ENCODE measurements at places on chromosomes 16 and 17.

GRCh38 chr16:28974007-28974436 lies 556 bp upstream of the SPNS1 start:
- DNase-seq: no peak

- no peak for DNase-seq
These were observed 10.2 kb downstream of the RAB11FIP4 start for GRCh38 chr17:31401456-31402254.

DNA sequence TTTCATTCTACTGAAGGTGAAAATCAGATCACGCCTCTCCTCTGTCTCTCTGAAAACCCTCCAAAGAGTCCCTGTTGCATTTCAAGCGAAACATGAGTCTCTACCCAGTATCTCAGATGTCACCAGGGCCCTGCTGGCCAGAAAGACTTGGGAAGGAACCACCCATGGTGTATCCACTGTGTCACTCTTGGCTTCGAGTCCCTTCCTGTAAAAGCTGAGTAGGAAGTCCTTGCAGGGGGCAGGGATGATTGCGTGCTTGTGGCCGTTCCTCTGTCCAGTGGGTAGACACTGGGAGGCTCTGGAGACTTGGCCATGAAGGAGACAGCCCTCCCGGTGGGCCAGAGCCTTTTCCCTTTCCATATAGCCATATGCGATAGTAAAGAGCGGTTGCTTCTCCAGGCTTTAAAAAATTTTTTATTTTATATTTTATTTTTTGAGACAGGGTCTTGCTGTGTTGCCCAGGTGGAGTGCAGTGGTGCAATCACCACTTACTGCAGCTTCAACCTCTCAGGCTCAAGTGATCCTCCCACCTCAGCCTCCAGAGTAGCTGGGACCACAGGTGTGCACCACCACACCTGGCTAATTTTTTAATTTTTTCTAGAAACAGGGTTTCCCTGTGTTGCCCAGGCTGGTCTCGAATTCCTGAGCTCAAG lies 19.0 kb upstream of the RMI2 start:
- DNase-seq: no peak

GRCh38 chr16:7137560-7138330 lies 194.9 kb upstream of the RBFOX1 start:
- no peak for DNase-seq

GRCh38 chr16:19474617-19475016 lies 47.3 kb downstream of the GDE1 start:
- DNase-seq: no peak

DNA sequence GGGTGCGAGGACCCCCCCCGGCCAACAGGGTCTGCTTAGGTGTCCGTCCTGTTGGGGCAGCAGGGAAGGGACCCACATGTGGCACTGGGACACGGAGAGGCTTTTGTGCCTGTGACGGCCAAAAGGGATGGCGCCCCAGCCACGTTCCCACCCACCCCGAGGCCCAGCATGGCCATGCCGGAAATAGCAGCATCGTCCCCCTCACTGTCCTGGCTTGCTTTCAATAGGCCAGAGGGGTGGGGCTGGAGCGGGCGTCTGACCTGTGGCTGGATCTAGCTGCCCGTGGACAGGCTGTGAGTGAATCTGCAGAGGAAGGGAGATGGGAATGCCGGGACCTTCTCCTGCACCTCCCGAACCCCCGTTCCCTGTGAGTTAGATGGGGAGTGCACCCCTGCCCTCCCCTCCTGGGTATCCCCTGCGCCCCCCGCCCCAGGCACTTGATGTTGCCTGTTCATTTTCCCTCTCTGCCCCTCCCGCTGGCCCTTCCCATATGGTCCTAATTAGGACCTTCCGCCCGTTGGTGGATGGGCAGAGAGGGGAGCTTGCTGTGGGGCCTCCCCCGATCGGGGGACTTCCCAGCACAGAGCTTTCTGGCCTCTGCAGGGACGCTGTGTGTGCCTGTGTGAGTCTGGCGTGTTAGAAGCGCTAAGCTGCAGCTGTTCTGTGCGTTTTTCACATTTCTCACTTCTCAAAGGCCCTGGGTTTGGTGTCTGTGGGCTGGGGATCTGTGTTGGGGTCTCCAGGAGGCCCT lies 292.8 kb downstream of the SEC14L1 start:
- DNase-seq: no peak

DNA sequence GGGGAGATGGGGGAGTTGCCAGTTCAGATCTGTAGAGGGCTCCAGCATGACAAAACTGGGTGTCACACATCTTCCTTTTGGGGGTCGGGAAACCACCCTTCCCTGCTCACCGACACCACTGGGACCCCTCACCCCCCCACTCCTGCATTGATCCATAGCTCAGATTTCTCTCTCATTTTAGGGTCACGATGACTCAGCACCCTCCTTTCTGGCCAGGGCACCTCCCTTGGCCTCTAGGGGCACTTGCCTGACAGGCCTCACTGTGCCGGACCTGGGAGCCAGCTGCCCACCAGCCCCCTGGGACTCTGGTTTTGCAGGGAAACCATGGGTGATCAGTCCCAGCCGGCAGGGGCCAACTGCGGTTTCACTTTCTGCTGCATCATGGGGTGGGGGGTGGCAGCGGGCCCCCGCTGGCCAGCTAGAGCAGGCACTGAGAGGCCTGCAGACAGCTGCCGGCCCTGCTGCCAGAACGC lies 239.4 kb downstream of the MRTFB start:
- DNase-seq: no peak

DNA sequence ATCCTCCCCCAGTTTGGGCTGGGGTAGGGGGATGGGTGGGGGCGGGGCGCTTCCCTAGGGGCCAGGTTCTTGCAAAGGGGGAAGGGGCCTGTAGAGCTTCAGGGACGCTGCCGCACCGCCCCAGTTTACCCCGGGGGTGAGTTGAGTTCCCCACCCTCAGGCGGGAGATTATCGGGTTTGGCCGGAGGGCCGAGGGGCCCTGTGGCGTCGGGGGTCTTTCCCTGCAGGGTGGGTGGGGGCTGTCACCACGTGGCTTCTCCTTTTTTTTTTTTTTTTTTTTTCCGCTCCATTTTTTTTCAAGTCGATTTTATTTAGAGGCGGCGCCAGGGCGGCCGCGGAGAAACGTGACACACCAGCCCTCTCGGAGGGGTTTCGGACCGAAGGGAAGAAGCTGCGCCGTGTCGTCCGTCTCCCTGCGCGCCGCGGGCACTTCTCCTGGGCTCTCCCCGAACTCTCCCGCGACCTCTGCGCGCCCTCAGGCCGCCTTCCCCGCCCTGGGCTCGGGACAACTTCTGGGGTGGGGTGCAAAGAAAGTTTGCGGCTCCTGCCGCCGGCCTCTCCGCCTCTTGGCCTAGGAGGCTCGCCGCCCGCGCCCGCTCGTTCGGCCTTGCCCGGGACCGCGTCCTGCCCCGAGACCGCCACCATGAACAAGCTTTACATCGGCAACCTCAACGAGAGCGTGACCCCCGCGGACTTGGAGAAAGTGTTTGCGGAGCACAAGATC lies at the start of gene IGF2BP1:
TSS of gene IGF2BP1 (plus strand) at position 283 of the 724 bp plus-strand sequence. CDS start at position 644, 361 bp downstream.
- peak; percentile 26 for DNase-seq

- DNase-seq: no peak
These were observed 122.3 kb downstream of the GOSR1 start for GRCh38 chr17:30599428-30600059.

GRCh38 chr16:86618431-86619238 lies 40.3 kb downstream of the FOXL1 start:
- no peak for DNase-seq

DNA sequence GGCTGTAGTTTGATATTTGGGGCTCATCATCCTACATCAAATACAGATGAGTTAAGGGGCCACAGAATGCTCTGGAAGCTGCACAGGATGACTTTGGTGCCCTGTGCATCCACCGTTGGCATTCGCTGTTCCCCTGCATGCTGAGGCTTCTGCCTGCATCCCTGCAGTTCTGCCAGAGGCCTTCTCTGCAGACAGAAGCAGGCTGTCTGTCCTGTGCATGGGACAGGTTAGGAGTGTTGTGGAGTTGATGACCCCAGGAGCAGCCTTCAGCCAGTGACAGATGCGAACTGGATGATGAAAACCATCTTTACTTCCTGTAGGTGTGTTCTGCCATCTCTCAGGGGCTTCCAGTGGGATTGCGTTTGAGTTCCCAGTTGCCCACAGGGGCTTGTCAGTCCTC lies 13.6 kb upstream of the TNS4 start:
- DNase-seq: no peak

DNA sequence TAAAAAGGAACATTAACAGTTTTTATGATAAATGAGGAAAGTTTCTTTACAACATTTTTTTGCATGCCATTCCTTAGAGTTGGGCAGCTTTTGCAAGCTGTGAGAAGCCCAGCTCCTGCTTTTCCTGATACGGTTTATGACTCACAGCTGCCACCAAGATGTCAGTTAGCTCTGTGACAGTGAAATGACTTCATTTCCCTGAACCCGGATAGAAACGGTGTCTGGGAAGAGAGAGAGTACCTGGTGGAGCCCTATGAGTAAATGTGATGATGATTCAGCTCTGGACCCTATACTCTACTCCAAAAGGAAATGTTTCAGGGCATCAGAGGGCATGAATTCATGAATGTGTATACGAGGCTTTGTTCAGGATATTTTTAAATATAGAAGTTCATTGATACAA lies 366.3 kb upstream of the HSBP1 start:
- no peak for DNase-seq

- DNase-seq: no peak
These were observed 74.7 kb downstream of the WIPI1 start for GRCh38 chr17:68382582-68383085.

- DNase-seq: peak; percentile 79
These were observed 752 bp downstream of the EXOSC6 start for GRCh38 chr16:70250748-70251628.

GRCh38 chr17:17606416-17607000 lies 15.0 kb upstream of the PEMT start:
- DNase-seq: no peak

- DNase-seq: no peak
These were observed 159.6 kb upstream of the MPHOSPH6 start for GRCh38 chr16:82329504-82330192.

GRCh38 chr16:69100071-69100691 lies 5.3 kb upstream of the HAS3 start:
- DNase-seq: no peak

Data from natural killer cell (primary cell).